ENCODE measurements at places on chromosomes 2 and 18. TPM values are rescaled to one million over a fixed set of nuclear protein-coding genes. Genes with fewer than 3 reads are reported as not detected.
A peak's percentile ranks its signal among the peaks of the same experiment; 100 is the strongest.

GPAT2 gene
- 12.4 TPM for total RNA-seq

CREG2 gene
- total RNA-seq = not detected

- H3K27ac ChIP-seq = no peak overlapping the region
- no peak overlapping the region for H3K4me3 ChIP-seq
- peak; percentile 27 for DNase-seq
- no peaks in the 10 kb centered on the region for H3K4me1 ChIP-seq
Observed at GRCh38 chr18:32271672-32272208, 81.9 kb downstream of the MEP1B start.

- DNase-seq = no peak
- no peaks in the 10 kb centered on the region for H3K27me3 ChIP-seq
- no peak overlapping the region for H3K4me3 ChIP-seq
- no peaks in the 10 kb centered on the region for H3K4me1 ChIP-seq
Observed at GRCh38 chr18:73645160-73645715, 502.4 kb downstream of the FBXO15 start.

- no peak for DNase-seq
- H3K36me3 ChIP-seq = no peaks in the 10 kb centered on the region
- H3K4me1 ChIP-seq = no peaks in the 10 kb centered on the region
- H3K27ac ChIP-seq = no peak overlapping the region
- H3K27me3 ChIP-seq = no peaks in the 10 kb centered on the region
Observed at GRCh38 chr2:120162716-120163115, 60.5 kb downstream of the TMEM185B start.

All from activated T-cell treated with anti-CD3 and anti-CD28 coated beads, Interleukin-2, amount 50 U/mL, for 72 hours (primary cell).